Stimulated activated CD4-positive, alpha-beta T cell treated with anti-CD3 and anti-CD28 coated beads, Interleukin-2, amount 100 ng/mL, for 48 hours (primary cell): ENCODE measurements at places on chromosomes 13 and 19.

DNA sequence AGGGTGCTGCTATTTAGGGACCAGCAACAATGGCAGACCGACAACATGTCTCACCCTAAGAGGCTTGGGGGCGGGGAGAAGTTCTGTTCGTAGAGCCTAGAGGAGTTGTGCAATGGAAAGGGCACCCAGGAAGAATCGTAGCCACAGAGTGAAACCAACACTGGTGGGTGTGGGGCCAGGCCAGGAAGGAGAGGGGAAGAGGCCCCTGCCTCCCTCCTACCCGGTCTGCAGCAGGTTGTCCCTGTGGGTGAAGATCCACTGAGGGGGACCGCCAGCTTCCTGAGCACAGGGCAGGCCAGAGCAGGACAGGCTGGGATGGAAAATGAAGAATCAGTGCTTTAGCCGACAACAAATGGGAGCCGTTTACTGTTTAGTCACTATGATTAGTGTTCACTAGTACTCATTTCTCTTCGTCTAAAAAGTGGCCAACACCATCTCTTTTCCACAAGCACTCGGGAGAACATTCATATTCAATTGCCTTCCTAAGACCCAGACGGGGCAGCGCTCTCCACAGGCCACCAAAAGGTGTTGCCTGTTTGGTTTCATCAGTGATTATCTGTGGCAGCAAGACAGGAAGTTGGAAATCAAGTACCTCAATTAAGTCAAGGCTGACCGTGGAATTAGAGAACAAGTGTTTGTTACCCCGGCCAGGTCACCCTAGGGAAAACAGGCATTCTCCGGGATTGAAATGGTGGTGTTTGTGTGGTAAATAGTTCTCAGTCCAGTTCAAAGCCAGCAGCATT, 1.1 kb upstream of the ATP11A start:
- DNase-seq, result peak; percentile 54

GRCh38 chr19:55606817-55607216, 1.4 kb downstream of the ZNF865 start:
- DNase-seq, result no peak

GRCh38 chr13:19685437-19685836, 52.0 kb downstream of the MPHOSPH8 start:
- no peak for DNase-seq

- peak; percentile 58 for DNase-seq
Measured at GRCh38 chr19:9205501-9206113, 13.8 kb downstream of the OR7D4 start.

DNA sequence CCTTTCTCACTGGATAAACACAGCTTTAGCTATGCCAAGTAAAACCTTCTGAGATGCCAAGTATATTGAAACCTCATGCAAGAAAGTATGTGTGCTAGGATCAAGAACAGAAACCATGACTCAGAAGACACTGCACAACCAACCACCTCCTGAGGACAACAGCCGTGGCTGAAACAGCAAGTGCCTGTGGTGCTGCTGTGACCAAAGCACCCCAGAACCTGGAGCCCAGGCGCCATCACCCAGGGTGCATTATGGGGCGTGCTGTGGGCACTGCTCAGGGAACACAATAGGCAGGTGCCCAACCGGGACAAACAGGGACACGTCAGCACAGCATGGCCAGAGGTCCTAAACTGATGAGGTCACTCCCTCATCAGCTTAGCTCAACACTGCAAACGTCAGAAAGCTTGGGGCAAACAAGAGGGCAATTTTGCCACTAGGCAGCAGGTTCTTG, 101.3 kb upstream of the SLC15A1 start:
- peak; percentile 48 for DNase-seq

DNA sequence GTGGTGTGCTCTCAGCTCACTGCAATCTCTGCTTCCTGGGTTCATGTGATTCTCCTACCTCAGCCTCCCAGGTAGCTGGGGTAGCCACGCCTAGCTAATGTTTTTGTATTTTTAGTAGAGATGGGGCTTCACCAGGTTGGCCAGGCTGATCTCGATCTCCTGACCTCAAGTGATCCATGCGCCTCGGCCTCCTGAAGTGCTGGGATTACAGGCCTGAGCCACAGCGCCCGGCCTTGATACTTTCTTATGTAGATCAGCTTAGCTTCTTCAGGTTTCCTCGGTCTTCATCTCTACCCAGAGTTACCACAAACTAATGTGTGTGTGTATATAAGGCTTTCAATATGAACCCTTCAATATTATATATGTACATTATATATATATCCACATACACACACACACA, 9.9 kb upstream of the CCDC61 start:
- no peak for DNase-seq

DNA sequence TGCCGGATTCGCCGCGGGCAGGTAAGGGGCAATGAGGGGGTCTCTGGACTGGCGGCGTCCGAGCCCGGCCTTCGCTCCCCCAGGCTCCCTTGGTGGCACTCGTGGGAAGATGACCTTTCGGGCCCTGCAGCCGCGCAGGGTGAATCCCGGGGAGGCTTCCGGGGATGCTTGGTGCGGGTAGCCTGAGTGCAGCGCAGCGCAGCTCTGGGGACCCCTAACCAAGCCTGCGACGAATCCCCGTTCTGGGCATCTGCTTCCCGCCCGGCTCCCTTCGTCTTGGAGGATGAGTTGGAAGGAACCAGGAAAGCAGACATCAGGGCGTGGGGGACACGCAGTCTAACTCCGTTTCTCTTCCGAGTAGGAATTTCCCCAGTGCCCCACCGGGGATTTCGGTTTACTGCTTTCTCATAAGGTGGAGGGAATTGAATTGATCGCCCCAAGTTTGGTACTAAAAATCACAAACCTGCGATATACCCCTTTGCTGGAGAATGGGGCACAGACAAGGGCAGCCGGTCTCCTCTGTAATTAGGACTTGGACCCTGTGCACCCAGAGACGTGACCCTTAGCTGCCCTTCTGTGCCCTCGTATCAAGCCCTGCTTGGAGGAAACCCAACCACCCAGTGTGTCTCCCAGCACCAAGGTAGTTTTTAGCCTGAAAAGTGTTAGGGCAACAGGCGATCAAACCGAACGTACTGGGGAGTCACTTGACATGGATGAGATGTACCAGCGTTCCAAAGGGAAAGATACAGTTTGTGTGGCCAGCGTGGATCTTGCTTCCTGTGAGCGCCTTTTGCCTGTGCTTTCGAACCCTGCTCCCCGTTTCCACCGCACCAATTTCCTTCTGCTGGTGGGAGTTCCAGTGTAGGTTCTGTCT, 1.0 kb downstream of the GPC5 start:
- DNase-seq, result no peak

DNA sequence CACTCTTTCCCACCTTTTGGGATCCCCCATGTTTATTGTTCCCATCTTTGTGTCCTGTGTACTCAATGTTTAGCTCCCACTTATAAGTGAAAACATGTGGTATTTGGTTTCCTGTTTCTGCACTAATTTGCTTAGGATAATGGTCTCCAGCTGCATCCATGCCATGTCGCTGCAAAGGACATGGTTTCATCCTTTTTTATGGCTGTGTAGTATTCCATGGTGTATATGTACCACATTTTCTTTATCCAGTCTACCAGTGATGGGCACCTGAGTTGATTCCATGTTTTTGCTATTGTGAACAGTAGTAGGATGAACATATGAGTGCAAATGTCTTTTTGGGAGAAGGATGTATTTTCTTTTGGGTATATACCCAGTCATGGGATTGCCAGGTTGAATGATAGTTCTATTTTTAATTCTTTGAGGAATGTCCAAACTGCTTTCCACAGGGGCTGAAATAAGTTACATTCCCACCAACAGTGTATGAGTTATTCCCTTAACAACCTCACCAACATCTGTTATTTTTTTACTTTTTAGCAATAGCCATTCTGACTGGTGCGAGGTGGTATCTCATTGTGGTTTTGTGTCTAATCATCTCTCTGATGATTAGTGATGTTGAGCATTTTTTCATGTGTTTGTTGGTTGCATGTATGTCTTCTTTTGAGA, 55.7 kb upstream of the MEDAG start:
- no peak for DNase-seq

- peak; percentile 58 for DNase-seq
Measured at GRCh38 chr19:55484593-55485438, at the start of gene NAT14. TSS of gene NAT14 (plus strand) at chr19:55485188. CDS start at chr19:55485709, 521 bp downstream.

GRCh38 chr13:48573213-48574007, 40.5 kb upstream of the RCBTB2 start:
- no peak for DNase-seq

GRCh38 chr13:30905932-30906383, at the start of gene MEDAG:
TSS of gene MEDAG (plus strand) at chr13:30906271. CDS start at chr13:30906516, 245 bp downstream.
- DNase-seq, result no peak
